ENCODE measurements at places on chromosomes 16 and 17.
A peak's percentile ranks its signal among the peaks of the same experiment; 100 is the strongest.

- no peak for DNase-seq
Observed at GRCh38 chr16:74874123-74874522, 99.5 kb upstream of the FA2H start.

DNA sequence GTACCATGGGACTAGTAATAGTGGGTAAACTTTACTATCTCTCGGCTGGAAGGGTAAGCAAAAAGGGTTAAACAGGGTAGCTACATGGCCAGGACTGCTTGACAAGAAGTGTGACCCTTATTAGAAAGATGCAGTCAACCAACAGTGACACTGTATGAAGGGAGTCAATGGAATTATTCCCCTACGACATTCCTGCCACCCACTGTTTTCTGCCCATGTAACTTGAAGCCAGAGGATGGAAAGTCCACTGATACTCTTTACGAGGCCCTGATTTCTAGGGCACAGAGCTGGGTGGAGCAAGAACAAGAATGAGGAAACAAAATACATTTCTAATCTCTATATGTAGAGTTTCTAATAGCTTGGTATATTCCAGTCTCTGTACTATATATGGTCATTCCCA is 1102.5 kb downstream of the CDH11 start:
- DNase-seq: no peak

- DNase-seq: peak; percentile 42
Observed at GRCh38 chr16:47069313-47069712, 74.4 kb downstream of the NETO2 start.

DNA sequence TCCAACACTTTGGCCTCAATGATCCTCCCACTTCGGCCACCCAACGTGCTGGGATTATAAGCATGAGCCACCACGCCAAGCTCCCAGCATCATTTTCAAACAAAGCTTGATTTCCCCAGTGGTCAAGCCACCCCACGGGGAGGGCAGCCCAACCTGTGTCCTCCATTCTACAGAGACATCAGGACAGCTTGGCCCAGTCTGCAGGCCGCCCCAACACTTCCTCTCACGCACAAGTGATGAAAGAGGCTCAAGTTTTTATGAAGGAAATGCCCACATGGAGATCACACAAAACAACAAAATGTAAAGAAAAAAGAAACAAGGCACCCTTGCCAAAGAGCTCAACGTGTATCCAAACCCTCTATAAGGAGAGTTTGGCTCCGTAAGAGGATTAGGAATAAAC is 112.4 kb downstream of the XYLT1 start:
- peak; percentile 47 for DNase-seq

DNA sequence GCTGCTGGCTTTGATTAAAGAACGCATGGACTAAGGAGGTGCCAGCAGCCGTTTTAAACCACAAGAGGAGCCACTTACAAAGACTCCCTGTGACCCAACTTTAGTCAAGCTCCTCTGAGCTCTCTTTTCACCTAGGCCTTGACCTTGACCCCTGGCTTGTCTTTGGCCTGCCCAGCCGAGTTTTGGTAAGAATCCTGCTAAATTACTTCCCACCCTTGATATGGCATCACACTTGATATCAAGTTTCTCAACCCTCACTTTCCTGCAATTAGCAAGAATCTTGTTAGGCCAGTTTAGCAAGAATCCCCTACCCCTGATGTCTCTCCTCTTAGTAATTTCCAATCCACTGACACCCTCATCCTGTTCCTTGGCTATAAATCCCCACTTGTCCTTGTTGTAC is 232.8 kb upstream of the SALL1 start:
- no peak for DNase-seq

- no peak for DNase-seq
Observed at GRCh38 chr17:50461550-50462132, 7.0 kb downstream of the CHAD start.

GRCh38 chr16:2963723-2964474 is at the start of gene KREMEN2:
Gene KREMEN2, plus strand, starts transcription at chr16:2964275. Its CDS starts 246 bp downstream, at chr16:2964521.
- peak; percentile 35 for DNase-seq

- DNase-seq: no peak
Observed at GRCh38 chr17:2885733-2886132, 89.5 kb downstream of the RAP1GAP2 start.
